ENCODE measurements at places on chromosomes 13 and 19.
A peak's percentile ranks its signal among the peaks of the same experiment; 100 is the strongest.

- no peak for DNase-seq
Observed at GRCh38 chr19:1245494-1246264, 2.7 kb upstream of the MIDN start.

DNA sequence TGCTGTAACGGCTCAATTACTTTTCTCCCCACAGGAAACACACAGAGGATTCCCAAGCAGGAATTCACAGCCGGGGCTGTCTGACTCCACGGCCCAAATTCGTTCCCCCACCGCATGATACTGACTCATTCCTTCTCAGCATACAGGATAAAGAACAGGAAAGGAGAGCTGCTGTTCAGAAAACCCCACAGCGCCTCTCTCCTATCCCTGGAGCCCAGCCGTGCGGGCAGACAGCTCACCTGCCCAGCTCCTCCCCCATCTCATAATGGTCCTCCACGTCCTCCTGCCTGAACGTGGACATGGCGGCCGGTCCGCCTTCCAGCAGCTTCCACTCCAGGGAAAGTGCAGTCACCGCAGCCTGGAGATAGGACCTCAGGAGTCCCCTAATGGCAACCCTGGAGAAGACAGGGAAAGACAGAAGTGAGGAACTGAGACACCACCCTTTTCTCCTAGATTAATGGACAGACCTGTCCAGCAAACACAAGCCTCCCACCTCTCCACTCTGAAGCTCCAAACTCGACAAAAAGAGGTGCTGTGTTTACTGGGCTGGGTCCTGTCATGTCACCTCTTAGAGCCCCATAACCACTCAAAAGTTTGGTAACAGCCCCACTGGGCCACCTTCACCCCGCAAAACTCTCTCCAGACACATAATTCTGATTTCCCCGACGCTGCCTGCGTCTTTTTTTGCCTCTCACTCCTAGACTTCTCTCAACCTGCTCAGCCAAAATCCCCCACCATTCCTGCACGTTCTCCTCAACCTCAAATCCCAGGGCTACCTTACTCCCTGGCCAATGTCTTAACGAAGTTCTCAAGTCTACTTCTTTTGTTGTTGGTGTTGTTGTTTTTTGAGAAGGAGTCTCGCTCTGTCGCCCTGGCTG, 1.2 kb downstream of the DAPK3 start:
- DNase-seq, result peak; percentile 83

DNA sequence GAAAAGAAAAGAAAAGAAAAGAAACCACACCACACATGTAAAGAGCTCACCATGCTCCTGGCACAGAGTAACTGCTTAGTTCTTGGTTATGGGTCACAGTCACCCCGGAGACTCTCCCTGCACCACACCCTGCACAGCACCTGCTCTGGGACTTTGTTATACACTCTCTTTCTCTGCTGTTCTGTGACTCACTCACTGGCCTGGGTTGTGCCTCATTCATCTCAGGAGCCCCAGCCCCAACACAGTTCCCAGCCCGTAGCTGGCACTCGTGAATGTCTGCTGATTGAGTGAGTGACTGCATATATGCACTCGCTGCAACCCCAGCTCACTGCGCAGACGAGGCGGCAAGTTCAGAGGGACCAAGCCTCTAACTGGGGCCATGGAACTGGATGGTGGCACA, 22.9 kb upstream of the ZNF507 start:
- no peak for DNase-seq

- DNase-seq, result no peak
Observed at GRCh38 chr13:94160875-94161274, 318.6 kb downstream of the DCT start.

DNA sequence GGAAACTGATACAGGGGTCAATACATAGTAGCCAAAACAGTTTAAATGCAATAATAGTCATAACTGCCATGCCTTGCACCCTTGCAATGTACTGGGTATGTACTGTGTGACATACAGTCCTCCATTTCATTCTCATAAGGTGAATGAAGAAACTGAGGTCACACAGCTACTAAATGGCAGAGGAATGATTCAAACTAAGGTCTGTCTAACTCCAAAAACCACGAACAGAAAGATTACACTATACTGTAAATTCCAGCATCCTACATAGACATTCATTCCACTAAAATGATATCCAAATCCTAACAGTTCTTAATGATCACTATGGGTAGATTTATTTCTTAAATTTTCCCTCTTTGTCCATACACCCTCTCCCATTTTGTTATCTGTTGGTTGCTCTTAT, 238.1 kb upstream of the SERP2 start:
- no peak for DNase-seq
